NCI-H226 (cell line): ENCODE measurements at places on chromosomes 2 and 18.

GRCh38 chr2:516944-517343 lies 160.3 kb downstream of the TMEM18 start:
- DNase-seq = no peak

GRCh38 chr2:237025090-237025865 lies 60.4 kb upstream of the COPS8 start:
- peak; percentile 67 for DNase-seq

DNA sequence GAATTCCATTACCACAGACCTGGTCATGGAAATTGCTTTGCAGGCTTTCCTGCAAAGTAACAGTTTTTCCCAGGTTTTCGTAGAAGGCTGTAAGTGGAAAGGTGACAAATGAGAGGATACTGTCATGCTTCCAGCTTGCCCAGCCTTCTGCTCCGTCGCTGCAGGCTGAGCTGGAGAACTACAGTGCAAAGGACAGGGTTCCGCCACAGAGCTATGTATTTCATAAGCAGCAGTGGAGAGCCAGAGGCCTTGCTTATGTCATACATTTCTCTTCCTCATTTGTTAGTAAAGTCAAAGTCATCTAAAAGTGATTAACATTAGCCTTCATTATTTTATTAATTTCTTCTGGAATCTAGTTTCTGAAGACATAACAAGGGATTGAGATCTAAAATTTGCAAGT lies 72.9 kb upstream of the RBM44 start:
- DNase-seq = no peak

- no peak for DNase-seq
Measured at GRCh38 chr18:23757437-23757733, 68.1 kb downstream of the LAMA3 start.

DNA sequence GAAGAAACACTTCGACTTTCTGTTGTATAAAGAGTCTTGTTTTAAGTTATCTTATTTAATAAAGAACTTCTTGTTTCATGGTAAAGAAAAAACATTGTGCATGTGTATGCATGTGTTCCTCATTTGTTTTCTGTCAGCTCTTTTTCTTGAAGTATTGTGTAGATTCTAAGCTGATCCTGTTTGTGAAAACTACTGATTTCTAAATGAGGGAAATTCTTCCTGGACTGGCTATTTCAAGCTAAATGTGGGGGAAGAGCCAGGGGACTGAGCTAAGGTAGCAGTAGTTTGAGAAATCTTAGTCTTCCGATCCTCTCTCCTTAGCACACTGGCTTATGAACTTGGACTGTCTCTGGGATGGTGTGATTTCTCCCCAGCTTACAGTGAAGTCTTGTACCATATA lies 56.4 kb upstream of the RBMS1 start:
- no peak for DNase-seq

- DNase-seq = peak; percentile 12
Measured at GRCh38 chr2:195824478-195824877, 167.5 kb downstream of the SLC39A10 start.
